Activated CD4-positive, alpha-beta T cell treated with anti-CD3 and anti-CD28 coated beads, Interleukin-2, amount 50 U/mL, for 1 hour (primary cell): ENCODE measurements at places on chromosomes 3 and 15.

GRCh38 chr3:64240396-64240795 lies 15.1 kb upstream of the PRICKLE2 start:
- DNase-seq: no peak

- DNase-seq: no peak
Measured at GRCh38 chr15:74406992-74407705, 26.6 kb downstream of the SEMA7A start.

GRCh38 chr15:62109437-62109836 lies 42.7 kb downstream of the C2CD4A start:
- DNase-seq: no peak

DNA sequence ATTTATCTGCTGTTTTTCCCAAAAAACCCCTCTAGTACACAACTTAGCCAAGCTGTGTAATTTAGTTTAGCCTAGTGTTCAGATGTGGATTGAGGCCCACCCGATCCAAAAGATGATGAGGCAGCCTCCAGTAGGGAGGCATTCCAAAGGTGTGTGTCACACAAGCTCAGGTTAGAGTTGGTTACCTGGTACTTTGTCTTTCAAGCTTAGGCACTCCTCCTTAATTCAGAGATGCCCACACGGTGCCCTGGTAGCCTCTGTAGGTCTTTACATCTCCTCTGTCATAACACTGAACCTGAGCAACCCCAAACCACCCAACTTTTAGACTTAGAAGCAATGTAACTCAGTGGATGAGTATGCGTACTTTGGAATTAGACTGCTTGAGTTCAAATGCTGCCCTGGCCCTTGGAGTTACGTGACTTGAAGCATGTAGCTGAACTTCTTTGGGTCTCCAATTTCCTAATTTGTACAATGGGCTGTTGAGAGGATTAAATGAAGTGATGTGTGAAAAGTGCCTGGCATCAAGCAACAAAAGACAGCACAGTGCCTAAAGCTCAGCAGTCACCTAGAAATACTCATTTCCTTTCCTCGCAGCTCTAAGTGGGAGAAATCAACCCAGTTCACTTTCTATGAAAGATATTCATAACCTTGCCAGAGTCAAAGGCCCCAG lies 284.6 kb upstream of the RARB start:
- no peak for DNase-seq

DNA sequence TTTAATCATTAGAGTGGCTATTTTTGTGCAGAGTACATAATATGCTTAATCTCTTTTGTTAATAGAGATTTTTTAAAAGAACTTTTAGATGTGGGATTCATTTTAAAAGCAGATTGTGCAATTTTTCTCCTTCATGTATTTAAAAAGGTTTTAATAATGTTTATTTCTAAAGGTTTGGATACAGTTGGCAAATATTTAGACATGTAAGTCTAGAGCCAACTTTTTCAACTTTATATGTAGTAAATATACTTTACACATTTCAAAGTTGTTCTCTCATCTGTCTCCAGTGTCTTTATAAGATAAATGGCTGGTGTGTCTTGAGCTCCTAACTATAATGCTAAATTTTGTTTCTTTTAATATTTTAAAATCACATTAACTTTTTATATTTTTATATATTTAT lies 22.7 kb upstream of the GOLGA8B start:
- DNase-seq: no peak

DNA sequence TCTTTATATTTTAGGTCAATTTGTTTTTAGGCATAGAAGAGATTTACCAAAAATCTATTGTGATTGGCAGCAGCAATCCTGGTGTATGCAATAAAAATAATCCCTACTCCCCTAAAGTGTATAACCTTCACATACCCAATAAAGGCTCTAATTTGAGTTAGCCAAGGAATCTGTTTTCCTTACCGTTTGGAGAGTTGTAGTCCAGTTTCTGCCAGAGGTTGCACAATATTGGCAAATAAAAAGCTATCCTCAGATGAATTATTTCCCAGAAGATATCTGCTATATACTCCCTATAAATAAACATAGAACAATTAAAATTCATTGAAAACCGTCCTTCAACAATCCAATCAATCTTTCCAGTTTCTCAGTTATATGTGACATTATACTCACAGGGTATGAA lies 31.1 kb downstream of the ACKR4 start:
- no peak for DNase-seq

DNA sequence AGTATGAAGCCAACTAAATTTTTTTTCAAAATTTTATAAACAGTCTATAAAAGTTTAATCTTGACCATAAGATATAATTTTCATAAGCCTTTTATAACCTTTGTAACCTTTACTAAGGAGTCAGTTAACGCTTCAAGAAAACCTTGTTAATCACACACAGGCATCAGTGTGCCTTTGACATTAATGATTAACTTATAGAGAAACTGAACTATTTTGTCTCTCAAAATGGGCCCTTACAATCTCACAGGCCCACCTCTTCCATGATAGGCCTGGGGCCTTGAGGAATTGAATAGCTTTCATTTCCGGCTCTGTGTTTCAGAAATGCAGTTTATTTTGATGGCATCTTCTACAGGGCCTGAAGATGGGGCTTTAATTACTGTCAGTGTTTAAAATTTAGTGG lies 70.1 kb downstream of the CD200 start:
- DNase-seq: no peak

GRCh38 chr3:143830786-143831185 lies 17.5 kb downstream of the SLC9A9 start:
- no peak for DNase-seq

- DNase-seq: no peak
Measured at GRCh38 chr3:194606941-194607340, 26.3 kb downstream of the TMEM44 start.

- DNase-seq: no peak
Measured at GRCh38 chr3:167811031-167811430, 75.5 kb downstream of the SERPINI1 start.

DNA sequence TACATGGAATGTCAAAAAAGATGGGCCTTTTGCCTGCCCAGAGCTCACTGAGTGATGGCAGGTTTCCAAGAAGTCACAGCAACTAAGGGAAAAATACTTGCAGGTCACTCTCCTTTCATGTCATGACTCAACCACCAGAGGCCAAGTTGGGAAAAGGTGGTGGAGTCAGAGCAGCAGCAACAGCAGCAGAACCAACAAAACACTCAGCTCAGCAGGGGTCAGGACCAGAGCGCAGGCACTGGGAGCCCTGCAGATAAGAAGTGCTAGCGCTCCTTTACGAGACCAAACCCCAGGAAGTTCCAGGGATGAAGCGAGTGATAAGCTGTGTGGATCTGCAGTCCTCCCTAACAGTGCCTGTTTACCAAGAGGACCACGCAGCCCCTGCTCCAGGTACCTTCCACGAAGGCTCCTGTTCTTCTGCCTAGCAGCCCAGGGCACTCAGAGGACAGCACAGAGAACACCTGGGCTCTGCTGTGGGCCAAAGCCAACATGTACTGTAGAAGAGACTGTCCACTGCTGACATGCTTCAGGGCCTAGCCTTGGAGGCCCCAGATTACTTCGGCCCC lies 26.0 kb downstream of the POC1A start:
- no peak for DNase-seq

GRCh38 chr3:59189526-59189925 lies 139.7 kb upstream of the CFAP20DC start:
- DNase-seq: no peak

DNA sequence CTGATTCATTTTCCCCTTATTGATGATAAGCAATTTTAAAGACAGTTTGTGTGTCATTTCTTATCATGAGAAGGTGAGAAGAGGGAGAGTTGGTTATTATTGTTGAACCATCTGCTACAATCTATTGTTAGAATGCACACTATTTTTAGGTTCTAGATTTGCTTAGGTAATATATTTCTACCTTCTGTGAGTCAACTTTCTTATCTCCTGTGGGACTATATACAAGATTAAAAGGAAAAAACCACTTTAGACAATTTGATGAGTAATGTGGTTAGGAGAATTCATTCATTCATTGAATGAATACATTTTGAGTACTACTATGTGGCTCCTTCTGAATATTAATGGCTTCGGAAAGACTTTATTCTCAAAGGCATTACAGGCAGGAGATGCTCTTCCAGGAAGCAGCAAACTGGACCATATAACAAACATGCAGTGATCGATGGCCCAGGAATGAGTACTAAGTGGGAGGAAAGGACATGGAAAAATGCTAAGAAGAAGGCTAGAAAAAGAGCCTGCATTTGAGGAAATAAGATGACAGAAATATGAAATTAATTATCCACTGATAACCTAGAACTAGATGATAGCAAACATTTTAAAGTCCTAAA lies 22.4 kb downstream of the SPTSSB start:
- no peak for DNase-seq

- no peak for DNase-seq
Measured at GRCh38 chr3:151085889-151086483, 522 bp downstream of the MED12L start.

GRCh38 chr15:51051776-51052175 lies 42.9 kb downstream of the TNFAIP8L3 start:
- DNase-seq: no peak

GRCh38 chr3:98021830-98022560 lies 13.1 kb downstream of the GABRR3 start:
- no peak for DNase-seq

DNA sequence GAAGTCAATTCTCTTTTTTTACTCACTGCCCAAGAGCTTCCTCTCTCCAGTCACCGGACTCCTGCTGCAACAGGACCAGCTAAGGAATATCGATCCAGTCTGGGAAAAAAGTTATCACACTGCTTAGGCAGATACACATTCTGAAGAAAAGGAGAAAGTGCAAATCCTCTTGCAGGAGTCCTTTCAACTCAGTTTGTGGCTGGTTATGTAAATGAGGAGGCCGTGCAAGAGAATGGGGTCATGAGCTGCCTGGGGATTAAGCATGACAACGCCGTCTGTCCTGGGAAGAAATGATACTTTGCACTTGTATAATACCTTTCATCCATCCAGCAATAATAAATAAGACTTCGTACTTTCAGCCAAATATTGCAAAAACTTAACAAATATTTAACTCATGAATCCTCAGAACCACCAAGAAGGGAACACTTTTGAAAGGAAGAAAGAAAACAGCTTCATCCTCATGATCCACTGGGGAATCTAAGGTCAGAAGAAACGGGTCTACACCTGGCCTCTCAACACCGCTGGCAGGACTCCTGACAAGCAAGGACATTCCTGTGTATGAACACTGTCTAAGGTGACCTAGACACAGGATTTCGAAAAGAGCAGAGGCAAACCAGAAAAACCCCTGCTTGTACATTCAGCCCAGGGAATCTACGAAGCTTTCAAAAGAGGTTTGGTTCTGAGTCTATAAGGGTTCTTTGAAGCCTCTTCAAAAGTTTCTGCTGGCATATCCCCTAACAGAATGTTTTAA lies 13.1 kb upstream of the WWTR1 start:
- DNase-seq: no peak

DNA sequence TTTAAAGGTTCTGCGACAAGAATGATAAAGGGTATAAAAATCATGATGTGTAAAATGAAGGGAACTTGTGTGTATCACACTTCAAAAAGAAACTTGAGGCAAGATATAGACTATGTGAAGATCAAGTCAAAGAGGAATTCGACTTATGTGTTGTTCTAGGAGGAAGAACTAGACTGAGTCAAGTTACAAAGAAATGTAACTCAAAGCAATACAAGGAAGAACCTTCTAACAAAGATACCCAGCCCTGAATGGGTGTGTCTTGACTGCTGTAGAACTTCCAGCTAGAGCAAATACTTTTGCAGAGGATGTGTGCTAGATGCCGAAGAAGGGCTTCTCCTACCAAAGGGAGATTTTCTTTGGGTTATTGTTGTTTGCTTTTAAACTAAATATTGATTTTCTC lies 2.4 kb downstream of the SLC49A4 start:
- no peak for DNase-seq

- no peak for DNase-seq
Measured at GRCh38 chr3:131067983-131068382, 41.3 kb downstream of the NEK11 start.

DNA sequence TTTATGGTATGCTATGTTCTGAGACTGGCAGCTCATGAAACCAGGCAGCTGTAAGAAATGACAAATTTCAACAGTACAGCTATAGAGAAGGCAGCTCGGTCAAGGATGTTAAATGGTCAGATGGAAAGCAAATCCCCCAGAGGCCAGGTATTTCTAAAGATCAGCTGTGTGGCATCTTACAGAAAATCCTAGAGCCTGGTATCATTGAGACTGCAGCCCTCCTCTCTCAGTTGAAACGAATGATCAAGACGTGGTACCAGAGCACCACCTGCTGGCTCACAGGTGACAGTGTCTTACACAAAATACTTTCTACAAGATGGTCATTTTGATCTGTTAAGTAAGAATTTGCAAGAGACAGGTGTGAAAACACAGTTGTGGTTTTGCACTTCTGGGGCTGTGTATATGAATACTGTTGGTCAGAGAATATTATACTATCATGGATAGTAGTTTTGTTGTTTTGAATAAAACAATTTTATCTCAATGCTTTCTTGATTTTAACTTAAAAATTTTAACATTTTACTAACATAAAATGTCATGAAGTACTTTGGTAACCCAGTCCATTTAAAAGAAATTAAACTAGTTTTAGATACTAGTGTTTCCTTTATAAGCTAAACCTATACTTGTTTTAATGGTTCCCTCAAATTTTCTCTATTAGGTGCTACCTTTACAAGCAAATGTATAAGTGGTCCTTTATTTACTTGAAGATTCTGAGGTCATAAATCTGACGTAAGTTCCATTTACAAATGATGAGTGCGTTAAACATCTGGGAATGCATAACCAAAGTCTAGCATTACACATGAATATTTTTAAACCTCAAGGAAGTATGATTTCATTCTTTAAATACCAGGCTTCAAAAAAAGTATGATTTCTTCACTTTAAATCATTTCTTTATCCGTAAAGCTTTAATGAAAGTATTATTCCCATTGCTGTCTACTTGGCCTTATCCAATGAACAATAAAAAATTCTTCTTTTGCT lies 121.8 kb downstream of the PDZRN3 start:
- DNase-seq: peak; percentile 36

GRCh38 chr3:197800379-197800778 lies 9.3 kb downstream of the LRCH3 start:
- DNase-seq: no peak

DNA sequence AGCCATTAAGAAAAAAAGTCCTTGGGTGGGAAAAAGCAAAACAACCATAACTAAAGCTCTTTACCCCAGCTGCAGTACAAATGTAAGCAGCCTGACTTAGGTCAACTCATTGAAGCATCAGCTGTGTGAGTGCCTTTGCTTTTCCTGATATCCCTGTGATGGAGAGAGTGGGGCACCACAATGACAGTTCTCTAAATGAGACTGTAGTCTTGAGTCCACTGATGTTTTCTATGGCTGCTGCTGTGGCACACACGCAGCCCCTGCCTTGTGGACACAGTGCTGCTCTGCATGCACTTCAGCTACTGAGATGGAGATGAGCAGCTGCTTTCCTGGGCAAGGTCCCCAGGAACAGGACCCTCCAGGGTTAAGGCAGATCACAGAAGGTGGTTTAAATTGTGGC lies 173.2 kb downstream of the KCNAB1 start:
- DNase-seq: no peak

GRCh38 chr15:48040166-48040817 lies 80.5 kb upstream of the SLC24A5 start:
- DNase-seq: no peak

- DNase-seq: no peak
Measured at GRCh38 chr3:141746962-141747361, 8.9 kb downstream of the RNF7 start.

GRCh38 chr3:113897373-113897777 lies 50.4 kb upstream of the ZDHHC23 start:
- DNase-seq: no peak
